ENCODE measurements at places on chromosomes 1 and 21. TPM values are rescaled to one million over a fixed set of nuclear protein-coding genes. Genes with fewer than 3 reads are reported as not detected.

LEPR gene
- 9.4 TPM for total RNA-seq

CR1L gene
- total RNA-seq = not detected

PGLYRP4 gene
- not detected for total RNA-seq

GPA33 gene
- not detected for total RNA-seq

MKNK1 gene
- total RNA-seq = 11.3 TPM

MFAP2 gene
- total RNA-seq = 0.52 TPM

LCE1C gene
- total RNA-seq = not detected

OR2L2 gene
- total RNA-seq = not detected

BRINP2 gene
- 1.2 TPM for total RNA-seq

RASSF5 gene
- 0.06 TPM for total RNA-seq

- DNase-seq = no peak
Measured at GRCh38 chr1:228390649-228391048, 16.0 kb downstream of the TRIM11 start.

GRCh38 chr21:25281134-25281533 lies 326.1 kb downstream of the MRPL39 start:
- no peak for DNase-seq

DNA sequence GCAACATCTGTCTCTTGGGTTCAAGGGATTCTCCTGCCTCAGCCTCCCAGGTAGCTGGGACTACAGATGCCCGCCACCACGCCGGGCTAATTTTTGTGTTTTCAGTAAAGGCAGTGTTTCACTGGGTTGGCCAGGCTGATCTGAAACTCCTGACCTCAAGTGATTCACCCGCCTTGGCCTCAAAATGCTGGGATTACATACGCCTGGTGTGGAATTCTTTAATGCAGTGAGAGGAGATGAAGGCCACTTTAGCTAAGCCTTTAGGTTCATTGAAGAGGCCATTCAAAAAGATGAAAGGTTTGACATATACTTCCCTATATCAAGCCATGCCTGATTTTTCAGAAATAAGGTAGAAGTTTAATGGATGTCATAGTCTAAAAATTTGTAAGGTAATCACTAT lies 162.7 kb downstream of the ST6GALNAC3 start:
- peak; percentile 57 for DNase-seq

GRCh38 chr21:25234857-25235801 lies 372.2 kb downstream of the MRPL39 start:
- no peak for DNase-seq

DNA sequence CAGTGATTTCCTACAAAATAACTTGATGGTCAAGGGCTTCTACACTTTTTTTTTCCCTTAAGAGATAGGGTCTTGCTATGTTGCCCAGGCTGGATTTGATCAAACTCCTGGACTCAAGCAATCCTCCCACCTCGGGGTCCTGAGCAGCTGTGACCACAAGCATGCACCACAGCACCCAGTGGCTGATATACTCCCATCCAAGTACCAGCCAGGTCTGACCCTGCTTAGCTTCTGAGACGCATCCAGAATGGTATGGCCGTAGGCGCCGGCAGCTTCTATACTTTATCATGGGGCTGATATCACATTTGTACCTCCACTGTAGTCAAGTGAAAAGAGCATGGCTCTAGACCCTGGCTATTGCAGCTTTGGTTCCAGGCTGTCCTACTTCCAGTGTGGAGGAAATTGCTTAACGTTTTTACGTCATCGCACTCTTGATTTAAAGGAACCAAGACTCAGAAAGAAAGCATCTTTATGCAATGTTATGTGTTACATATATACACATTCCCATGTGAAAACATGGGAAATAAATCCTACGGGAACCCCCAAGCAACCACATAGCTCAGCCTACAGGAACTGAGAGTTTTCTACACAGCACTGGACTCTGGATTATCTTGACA lies 39.5 kb downstream of the PDPN start:
- DNase-seq = no peak

GRCh38 chr1:195530961-195531360 lies 1077.3 kb downstream of the KCNT2 start:
- no peak for DNase-seq

DNA sequence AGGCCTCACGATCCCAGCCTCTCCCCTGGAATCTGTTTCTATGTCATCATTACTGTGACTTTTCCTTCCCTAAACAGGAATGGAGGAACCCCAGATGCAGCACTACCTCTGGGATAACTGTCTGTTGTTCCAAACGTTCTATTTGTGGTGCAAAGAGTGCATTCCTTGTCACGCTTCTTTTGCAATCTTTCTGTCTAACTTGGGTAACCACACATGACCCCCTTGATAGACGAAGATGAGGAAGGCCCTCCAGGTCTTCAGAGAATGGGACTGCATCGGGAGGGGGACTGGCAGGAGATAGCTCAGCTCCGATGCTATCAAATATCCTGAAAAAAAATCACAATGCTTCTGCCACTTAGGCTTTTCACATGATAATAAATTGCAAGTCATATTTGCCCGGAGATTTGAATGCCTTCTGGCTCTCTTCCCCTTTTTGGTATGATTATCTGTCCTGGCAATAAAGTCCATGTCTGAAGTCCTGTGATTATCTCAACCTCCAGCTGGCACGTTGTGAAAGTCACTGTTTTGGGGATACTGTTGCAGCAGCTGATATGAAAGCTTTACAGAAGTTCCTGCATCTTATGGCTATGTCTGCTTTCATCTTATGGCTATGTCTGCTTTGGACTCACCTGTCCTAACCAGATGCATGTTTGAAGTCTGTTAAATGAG lies 148.7 kb upstream of the LMO4 start:
- no peak for DNase-seq

DNA sequence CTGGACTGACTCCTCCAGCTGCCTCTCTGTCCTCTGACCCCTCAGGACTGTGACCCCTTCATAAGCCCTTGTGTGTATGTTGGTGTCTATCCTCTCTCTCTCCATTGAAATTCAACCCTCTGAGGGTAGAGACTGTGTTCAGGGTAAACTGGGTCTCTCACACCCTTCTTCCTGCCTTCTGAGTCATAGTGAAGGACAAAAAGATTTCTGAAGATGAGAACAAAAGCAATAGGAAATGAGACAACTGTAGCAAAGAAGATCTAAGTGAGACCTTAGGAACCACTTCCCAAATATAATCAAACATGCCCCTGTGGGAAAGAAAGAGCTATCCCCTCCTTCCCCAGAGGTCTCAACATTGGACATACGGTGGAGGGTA lies 16.9 kb downstream of the NUAK2 start:
- DNase-seq = no peak

DNA sequence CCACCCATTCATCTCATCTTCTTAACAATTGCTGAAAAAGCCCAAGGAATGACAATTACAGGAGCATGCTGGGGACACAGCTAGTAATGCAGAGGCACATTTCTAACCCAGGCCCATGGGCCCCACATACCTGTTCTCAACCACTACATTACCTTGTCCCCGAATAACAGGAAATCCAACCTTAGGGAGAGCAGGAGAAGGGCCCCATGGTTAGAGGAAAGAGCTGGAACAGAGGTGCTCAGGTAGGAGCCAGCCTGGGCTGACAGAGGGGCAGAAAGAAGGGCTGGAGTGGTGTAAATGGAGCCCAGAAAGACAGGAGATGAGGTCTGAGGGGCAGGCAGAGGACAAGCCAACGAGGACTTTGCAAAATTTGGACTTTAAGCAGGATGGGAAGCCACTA lies 11.4 kb upstream of the S100A8 start:
- DNase-seq = no peak

DNA sequence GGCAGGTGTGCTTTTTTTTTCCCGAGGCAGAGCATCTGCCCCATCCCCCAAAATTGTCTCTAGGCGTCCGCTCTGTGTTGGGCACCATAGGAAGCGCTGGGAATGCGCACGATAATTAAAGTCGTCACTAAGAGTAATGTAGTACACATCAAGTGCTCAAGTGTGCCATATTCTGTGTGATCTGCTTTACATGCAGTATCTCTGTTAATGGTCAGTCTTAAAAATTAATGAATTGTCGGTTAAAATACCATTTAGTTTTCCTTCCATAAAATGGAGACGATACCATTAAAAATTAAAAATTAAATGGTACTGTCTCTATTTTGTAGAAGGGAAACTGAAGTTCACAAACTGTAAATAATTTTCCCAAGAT lies 544 bp upstream of the CCT8 start:
- no peak for DNase-seq

GRCh38 chr1:63774617-63775417 lies 1.0 kb downstream of the ROR1 start:
- DNase-seq = no peak

- no peak for DNase-seq
Measured at GRCh38 chr1:199758626-199759255, 268.8 kb upstream of the NR5A2 start.

DNA sequence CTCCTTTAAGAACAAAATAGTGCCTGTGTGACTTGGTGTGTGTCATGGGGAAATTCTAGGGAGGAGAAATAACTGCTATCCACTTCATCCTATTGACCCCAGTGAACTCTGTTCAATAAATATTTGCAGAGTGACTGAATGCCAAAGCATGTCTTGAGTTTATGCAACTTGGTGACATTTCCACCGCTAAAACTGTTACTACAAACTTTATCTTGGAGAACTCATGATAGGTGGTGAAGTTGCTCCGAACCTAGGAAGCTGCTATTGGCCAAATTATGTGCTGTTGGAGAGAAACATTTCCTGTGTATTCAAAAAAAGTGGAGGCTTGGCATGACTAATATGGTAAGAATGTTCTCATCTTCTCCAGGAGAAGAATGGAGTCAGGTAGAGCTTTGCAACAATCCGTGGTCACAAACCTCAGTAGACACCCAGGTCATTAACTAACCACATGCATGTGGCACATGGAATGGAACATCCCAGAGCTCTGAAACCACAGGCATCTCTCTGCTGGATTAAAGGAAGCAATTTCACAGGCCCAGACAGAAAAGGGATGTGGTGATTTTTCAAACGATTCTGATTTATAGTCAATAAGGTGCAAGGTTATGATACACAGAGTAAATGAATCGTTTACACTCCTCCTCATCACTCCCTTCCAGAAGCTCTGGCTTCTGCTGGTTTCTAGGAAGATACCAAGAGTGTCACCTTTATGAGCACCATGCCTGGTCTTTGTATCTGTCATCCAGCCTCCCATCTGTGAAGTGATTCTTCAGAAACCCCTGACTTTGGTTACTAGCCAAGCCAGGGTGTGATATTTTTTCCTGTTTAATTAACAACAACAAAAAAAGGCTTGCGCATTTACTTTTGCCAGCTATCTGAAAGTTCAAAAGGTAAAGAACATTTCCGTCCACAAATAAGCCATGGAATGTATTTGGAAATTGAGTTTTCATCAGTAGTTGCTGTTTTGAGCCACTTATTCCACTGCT lies 361.1 kb downstream of the TGFB2 start:
- peak; percentile 96 for DNase-seq

DNA sequence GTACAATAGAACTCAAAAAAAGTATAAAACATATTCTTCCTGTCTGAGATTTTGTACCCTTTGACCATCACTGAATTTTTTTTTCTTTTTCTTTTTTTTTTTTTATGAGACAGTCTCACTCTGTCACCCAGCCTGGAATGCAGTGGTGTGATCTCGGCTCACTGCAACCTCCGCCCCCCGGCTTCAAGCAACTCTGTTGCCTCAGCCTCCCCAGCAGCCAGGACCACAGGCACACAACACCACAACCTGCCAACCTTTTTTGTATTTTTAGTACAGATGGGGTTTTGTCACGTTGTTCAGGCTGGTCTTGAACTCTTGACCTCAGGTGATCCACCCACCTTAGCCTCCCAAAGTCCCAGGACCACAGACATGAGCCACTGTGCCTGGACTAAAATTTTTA lies 10.4 kb downstream of the SDCCAG8 start:
- DNase-seq = no peak

GRCh38 chr1:225950905-225951497 lies 10.0 kb upstream of the LEFTY2 start:
- DNase-seq = no peak

DNA sequence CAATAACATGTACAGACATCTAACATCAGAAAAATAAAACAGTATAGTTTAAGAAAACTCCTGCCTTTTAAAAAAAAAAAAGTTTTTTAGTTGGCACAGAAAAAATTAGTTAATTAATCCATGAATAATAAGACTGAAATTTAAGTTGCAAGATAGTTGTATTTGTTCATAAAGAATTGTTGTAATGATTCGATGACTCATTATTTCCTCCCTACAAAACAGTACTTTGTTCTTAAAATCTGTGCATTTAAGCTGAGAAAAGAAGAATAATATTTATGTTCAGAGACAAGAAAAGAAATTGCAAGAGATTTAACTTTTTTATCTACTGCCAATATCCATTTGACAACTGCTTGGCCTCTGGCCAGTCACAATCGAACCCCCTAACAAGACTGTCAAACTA lies 894.7 kb downstream of the ADGRL2 start:
- no peak for DNase-seq

DNA sequence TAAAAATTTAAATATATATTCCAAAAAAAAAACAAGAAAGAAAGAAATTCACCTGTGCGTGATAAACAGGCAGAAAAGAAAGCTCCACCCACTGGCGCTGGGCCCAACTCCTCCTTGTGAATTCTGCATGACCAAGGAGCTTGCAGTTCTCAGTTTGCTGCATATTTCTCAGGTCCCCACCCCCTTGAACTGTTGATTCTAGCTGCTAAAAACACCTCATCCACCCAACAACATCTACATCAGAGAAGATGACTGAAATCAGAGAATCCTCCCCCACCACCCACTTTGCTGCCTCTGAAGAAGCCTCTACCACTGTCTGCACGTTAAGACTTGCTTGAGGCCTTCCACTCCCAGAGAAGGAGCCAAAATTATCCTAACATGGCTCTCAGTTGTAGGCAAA lies 104.8 kb downstream of the RGS2 start:
- no peak for DNase-seq

DNA sequence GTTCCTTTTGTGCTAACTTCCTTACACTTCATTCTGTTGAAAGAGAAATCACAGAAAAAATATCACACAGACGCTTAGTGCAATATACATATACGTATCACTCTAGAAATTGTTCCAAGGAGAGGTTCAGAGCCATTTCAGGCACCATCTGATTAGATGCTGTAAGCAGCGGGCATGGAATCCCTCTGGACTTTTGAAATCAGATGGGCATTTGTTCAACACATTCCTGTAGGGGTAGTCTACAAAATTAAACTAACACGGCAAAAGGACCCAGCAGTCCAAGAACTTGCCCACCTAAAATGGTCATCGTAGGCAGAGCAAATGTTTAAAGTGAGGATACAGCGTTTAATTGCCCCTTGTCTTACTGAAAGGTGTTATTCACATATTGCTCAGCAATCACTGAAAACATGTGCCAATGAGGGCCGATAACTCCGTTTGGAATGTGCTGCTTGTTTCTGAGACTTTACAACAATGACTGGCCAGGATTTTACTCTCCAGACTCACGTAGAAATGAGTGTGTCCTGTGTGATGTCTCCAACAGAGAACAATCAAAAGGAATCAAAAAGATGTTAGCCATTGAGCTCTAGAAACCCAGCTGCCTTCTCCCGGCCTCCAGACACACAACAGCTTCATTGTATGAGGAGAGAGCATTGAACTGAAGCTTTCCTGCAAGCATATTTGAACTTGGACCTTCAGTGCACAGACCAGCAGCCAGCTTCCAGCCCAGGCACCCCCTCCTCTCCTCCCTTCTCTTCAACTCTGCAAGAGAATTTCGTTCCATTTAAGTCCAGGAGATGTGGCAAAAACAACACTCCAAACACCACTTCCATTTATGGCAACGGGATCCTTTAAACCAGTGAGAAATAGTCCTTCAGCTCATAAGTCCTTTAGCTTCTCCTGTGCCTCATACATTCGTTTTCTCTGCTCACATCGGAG lies 32.1 kb upstream of the ADORA3 start:
- no peak for DNase-seq
